ENCODE measurements at places on chromosomes 7 and 10.

DNA sequence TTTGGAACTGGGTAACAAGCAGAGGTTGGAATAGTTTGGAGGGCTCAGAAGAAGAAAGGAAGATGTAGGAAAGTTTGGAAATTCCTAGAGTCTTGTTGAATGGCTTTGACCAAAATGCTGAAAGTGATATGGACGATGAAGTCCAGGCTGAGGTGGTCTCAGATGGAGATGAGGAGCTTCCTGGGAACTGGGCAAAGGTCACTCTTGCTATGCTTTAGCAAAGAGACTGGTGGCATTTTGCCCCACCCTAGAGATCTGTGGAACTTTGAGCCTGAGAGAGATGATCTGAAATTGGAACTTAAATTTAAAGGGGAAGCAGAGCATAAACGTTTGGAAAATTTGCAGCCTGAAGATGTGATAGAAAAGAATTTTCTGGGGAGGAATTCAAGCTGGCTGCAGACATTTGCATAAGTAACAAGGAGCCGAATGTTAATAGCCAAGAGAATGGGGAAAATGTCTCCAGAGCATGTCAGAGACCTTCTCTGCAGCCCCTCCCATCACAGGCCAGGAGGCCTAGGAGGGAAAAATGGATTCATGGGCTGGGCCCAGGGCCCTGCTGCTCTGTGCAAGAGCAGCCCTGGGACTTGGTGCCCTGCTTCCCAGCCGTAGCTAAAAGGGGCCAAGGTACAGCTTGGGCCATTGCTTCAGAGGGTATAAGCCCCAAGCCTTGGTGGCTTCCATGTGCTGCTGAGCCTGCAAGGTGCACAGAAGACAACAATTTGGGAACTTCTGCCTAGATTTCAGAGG lies 3.6 kb downstream of the PDSS1 start:
- no peak for DNase-seq

DNA sequence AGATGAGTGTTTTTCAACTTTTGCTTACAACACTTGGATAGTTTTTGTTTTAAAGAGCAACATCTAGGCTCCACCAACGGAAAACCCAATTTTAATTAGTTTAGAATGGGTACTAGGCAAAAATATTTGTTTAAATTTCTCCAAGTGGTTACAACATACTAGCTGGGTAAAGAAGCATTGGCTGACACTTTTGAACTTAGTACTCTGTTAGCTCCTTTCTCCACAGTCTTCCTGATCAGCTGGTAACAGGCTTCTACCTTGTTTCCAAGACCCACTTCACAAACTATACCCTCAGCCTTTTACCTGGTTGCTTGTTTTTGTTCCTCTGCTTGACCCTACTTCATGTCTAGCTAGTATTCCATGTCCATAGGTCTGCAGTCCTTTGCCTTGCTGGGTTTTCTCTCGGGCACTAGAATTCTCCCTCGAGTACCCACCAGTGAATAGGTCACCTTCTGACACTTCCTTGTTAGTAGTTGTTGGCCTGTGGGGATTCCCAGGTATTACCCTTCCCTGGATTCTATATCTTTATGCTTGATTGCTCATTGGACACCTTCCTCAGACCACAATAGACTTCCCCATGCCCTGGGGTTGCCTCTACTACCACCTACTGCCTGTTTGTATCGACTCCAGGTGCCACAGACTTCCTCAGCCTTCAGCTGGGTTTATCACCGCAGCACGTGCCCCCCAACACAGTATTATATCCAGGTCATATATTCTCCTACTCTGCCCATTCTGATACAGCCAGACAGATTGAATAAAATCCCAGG lies 42.0 kb downstream of the PRPS1L1 start:
- DNase-seq: no peak

GRCh38 chr10:77793831-77794230 lies 132.7 kb downstream of the DLG5 start:
- no peak for DNase-seq

GRCh38 chr10:71799112-71799511 lies 25.8 kb upstream of the VSIR start:
- DNase-seq: no peak

- no peak for DNase-seq
Measured at GRCh38 chr7:121874298-121874697, 1.3 kb downstream of the PTPRZ1 start.

GRCh38 chr10:115867305-115867704 lies 405.7 kb downstream of the GFRA1 start:
- no peak for DNase-seq

All from activated gamma-delta T cell (primary cell).